ENCODE measurements at places on chromosomes 3 and 15.
A peak's percentile ranks its signal among the peaks of the same experiment; 100 is the strongest.

DNA sequence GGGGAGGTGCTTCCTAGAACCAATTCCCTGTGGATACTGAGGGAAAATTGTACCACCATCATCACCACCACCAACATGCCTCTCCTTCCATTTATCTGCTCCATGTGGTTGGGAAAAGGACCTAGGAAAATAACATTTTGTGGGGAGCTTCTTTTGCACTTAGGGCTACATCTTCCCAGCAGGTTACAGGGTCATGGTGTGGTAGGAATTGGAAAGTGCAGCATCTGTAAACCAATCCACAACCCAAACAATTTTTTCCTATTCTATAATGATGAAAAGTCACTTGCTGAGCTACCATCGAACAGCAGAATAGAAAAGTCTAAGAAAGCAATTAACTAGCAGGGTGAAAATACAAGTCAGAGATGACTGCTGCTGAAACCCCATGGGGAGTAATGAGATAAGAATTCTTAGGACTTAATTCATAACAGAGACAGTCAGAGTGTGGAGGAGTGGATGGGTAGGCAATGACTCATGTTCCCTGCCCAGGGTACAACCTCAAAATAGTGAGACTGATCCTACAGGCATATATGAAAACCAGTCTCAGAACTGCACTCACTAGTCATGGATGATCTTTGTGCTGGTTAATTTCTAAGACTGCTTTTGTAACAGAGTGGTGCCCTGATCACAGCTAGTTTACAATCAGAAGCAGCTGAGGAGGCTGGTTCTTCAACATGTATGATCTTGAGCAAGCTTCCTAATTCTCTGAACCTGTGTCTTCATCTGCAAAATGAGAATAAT lies 38.1 kb upstream of the LEKR1 start:
- peak; percentile 39 for DNase-seq

DNA sequence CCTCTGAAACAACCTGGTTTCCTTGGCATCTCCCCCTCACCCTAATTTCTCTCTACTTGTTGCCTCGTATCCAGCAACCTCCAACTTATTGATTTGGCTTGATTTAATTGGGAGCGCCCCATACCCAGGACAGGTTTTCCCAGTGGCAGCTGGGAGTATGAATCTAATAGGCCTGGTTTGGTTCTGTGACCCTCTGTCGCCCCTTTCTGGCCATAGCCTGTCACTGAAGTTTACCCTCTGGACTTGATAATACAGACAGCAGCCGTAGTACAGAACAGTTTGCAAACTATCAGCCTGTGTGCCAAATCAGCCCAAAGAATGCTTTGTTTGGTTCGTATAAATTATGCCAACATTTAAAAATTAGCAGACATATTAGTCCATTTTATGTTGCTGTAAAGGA lies 525.1 kb upstream of the GOLIM4 start:
- no peak for DNase-seq

DNA sequence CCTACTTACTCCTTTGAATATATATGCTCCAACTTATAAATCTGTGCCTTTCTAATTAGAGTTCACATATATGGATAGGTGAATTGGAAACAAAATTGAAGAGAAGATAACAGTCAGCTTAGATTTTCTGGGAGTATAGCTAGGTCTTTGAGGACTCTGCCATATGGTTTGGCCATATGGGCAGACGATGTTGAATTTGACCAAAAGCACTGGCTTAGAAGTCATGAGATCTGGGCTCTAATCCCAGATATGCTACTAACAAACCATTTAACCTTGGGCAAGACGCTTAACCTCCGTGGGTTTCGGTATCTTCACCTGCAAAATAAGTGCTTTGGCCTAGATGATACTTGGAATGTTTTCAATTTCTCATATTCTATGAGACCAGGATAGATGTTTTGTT lies 154.1 kb downstream of the LSAMP start:
- DNase-seq, result no peak

DNA sequence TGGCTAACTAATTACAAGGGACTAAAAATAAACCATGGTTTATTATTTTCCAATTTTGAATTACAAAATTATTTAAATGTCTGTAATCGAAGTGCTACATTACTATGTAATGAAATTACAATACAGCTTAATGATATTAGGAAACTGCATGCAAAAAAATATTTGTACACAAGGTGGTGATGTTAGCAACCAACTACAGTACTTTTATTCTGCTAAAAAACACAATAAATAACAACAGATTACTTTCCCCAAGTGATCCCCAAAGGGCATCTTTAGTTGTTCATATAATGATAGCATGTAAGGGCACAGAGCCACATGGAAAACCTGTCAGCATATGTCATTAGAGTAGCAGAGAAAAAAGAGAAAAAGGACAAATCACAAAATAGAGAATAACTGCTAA lies 147.5 kb upstream of the SOX2 start:
- no peak for DNase-seq

DNA sequence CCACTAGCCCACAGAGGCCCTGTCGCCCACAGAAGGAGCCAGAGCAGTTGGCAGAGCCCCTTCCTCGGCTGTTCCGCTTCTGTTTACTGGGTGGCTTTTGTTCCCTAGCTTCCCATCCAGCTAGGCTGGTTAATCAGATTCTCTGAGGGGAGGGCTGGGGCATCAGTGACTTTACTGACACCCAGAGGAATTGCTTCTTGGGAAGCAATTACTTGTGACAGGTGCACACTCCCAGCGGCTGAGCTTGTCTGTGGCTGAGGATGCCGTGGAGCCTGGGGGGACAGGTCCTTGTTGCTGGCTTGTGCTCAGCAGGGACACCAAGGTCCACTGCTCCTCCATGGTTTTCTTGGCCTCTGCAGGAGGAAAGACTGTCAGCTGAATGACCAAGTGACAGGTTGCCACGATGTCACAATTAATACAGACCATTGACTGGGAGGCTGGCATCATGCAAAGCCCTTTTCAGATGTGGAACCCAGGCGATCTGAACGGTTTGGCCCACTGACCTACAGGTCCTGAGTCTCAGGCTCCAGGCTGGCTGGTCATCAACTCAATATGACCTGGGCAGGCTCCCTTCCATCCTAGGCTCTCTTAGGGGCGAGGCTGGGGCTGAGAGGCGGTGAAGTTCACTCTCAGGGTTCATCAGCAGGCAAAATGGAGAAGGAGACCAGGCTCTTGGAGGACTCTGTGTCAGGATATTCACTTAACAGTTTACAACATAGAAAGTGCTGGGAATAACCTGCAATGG lies 31.8 kb upstream of the SFMBT1 start:
- DNase-seq, result no peak

GRCh38 chr3:179788996-179789395 lies 136.2 kb downstream of the USP13 start:
- no peak for DNase-seq

DNA sequence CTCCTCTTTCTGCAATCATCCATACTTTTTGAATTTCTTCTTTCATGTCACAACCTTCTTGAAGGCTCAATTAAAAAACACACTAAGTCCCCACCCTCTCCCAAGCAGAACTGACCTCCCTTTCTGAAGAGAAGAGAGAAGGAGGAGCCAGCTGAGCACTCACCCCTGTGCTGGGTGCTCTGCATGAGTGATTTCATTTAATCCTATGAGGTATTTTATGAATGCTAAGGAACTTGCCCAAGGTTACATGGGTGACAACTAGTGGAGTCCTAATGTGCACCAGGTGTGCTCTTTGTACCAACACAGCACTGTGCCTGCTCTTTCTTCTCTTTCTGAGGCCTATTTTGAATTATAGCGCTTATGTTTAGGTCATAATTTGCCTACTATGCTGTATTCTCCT lies 135.6 kb downstream of the DUT start:
- no peak for DNase-seq

- no peak for DNase-seq
Measured at GRCh38 chr3:13493867-13494441, 13.8 kb downstream of the HDAC11 start.

- no peak for DNase-seq
Measured at GRCh38 chr3:5767304-5767703, 579.8 kb downstream of the EDEM1 start.

GRCh38 chr3:11774296-11774877 lies 72.3 kb downstream of the TAMM41 start:
- DNase-seq, result peak; percentile 8
